ENCODE measurements at places on chromosomes 11 and 22.

- DNase-seq: no peak
Measured at GRCh38 chr11:68270196-68271022, 1.4 kb downstream of the C11orf24 start.

- DNase-seq: no peak
Measured at GRCh38 chr22:25347752-25348102, 128.3 kb downstream of the CRYBB2 start.

DNA sequence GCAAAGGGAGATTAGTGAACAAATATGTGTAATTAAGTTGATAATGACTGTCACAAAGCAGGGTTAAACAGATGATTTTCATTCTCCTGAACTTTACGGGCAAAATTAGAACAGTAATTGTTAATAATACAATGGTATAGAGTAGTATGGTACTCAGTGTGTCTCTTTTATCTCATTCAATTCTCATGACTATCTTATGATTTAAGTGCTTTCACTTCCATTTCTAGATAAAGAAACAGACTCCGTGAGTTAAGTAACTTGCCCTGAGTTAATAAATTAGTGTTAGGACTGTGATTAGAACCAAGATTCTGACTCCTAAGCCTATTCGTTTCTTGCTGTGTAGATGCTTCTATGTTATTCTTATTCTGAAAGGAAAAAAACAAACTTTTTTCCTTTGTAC lies 22.0 kb downstream of the PIH1D2 start:
- no peak for DNase-seq

GRCh38 chr11:105862736-105863367 lies 159.2 kb downstream of the MSANTD4 start:
- peak; percentile 90 for DNase-seq

DNA sequence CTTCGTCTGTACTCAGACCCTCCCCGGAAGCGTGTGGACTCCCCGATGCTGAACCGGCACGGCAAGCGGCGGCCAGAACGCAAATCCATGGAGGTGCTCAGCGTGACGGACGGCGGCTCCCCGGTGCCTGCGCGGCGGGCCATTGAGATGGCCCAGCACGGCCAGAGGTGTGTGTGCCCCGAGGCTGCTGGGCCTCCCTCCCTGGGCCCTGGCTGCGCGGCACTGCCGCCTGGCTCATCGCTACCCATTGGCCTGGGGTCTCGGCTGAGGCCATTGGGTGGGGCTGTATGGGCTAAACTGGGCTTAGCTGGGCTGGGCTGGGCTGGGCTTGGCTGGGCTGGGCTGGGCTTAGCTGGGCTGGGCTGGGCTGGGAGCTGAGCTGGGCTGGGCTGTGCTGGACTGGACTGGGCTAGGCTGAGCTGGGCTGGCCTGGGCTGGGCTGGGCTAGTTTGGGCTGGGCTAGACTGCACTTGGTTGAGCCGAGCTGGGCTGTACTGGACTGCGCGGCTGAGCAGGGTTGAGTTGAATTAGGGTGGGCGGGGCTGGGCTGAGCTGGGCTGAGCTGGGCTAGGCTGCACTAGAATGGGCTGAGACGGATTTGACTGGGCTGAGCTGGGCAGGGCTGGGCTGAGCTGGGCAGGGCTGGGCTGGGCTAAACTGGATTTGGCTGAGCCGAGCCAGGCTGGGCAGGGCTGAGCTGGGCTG lies 40.7 kb downstream of the MOB2 start:
- no peak for DNase-seq

DNA sequence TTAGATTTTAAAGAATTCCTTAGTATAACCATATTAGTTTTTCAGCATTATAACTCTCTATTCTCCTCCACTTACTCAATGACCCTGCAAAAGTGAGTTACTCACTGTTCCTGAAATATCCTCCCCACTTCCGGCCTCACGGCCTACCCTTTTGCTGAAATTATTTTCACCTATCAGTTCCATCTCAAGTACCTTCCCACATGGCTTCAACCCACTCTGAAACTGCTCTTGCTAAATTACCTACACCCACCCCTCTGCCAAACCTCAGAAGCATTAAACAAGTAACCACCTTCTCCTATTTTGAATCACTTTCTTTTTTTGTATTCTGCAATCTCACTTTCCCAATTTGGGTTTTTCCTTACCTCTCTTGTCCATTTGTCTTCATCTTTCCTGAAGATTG lies 37.7 kb downstream of the OR5P2 start:
- no peak for DNase-seq

DNA sequence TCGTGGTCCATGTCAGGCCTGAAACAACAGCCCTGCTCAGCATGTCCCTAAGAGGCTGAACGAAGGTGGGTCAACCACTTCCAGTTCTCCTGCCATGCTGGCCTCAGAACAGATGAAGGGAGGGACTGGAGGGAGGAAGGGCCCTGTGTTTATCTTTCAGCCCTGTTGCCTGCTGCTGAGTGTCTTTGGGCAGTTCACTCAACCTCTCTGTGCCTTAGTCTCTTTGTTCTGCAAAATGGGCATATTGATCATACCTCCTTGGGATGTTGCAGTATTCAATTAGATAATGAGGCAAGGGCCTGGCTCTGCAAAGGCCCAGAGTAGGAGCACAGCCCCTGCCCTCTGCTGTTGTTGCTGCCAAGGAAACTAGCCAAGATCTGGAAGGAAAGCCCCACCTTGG lies 207.5 kb downstream of the MN1 start:
- DNase-seq: no peak

DNA sequence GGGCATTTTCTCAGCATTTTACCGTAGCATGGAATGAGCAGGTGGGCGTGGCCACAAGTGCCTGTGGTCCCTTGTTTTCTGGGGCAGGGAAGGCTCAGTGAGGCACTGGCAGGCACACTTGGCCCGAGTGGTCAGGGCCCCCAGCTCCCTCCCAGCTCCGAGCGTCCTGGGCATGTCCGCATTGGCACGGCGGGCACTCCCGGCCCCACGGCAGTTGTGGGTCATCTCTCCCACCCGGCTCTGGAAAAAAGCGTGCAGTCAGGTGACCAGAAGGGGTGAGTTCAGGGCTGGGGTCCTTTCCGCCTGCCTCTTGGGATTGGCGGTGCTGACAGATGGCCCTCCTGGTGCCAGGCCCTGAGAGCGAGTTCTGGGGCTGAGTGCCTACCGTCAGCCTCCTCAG lies 55.8 kb downstream of the GRAMD4 start:
- DNase-seq: no peak

GRCh38 chr11:3901249-3902025 lies 46.0 kb downstream of the STIM1 start:
- DNase-seq: no peak

DNA sequence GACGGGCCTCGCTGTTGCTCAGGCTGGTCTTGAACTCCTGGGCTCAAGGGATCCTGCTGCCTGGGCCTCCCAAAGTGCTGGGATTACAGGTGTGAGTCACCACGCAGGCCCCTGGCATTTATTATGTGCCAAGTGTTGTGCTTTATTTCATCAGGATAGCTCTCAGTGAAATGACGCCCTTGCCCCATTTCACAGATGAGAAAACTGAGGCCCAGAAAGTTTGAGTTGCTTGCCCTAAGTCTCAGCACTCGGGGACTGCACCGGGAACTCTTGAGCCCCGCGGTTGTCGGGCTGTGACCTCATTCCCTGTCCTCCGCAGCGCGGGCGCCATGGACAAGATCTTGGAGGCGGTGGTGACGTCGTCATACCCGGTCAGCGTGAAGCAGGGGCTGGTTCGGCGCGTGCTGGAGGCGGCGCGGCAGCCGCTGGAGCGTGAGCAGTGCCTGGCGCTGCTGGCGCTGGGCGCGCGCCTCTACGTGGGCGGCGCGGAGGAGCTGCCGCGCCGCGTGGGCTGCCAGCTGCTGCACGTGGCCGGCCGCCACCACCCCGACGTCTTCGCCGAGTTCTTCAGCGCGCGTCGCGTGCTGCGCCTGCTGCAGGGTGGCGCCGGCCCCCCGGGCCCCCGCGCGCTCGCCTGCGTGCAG lies 7.3 kb downstream of the USP35 start:
- DNase-seq: peak; percentile 65
